ENCODE measurements at places on chromosomes 2 and 18.

DNA sequence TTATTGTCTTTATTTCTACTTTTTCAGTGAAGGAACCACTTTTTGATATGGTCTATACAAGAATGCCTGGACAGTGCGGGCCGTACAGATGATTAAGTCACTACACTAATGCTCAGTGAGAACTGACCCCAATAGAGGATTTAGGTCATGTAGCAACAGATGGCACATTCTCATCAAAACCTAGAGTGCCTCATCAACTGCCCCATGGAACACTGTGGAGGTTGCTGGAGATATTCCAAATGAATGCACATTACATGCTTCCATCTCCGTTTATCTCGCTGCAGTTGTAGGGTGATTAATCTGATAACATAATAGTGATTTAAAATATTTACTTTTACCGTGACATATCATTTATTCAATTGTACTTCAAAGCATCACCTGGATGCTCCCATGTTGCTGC lies 41.8 kb upstream of the COPS8 start:
- no peak for DNase-seq

- DNase-seq = no peak
Observed at GRCh38 chr2:13560322-13560721, 843.6 kb downstream of the TRIB2 start.

DNA sequence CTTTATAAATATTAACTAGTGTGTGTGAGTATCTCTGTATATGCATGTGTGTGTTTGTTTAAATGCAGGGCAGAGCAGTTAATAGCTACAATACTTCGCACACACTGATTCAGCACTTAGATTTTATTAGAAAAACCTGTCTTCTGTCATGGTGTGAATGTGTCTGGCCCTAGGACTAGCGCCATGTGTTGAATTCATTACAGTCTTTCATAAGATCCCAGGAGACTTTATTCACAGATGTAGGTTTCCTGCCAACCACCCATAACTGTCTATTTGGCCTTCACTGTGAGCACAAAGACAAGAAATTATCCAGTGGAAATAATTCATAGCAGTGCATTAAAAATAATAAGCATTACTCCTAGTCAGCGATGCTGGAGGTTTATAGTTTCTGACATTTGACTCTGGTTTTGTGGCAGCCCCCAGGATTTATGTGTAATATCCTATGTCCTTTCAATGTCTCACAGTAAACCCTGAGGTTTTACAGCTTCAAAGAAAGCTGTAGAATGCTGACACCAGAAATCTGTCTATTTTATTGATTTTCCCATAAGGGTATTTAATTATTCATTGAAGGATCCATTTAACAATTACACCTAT lies 93.9 kb downstream of the ZNF804A start:
- DNase-seq = peak; percentile 96

DNA sequence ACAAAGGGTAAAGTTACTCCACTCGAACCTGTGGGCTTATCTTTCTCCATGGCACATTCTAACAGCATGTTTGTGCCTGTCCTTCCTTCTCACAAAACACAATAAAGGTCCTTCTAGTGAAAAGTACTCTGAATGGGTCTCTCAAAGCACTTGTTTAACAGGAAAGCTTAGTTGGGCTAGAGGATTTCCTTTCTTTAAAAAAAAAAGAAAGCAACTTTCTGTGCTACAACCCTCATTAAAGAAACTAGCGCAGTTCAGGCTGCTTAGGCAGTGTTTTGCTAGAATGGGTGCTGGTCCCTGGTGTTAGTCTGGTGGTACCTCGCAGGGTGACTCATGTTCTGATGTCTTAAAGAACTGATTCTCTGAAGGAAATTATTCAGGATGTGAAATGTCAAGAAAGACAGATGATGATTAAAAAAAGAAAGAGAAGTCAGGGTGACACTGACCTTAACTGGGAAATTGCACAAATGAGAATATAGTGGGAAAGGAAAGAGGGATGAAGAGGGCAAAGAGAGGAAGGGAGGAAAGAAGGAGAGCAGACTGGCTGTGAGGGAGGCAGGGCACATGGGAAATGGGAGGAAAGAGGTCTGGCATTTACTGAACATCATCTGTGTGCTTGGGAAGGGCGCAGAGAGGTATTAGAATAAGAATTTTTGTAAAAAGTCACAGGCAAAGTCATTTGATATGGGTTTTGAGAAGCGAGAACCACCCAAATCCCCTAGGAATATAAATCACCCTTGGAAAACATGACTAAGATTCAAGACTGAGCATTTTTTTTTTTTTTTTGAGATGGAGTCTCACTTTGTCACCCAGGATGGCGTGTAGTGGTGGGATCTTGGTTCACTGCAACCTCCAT lies 74.9 kb downstream of the ATP8B1 start:
- DNase-seq = no peak

DNA sequence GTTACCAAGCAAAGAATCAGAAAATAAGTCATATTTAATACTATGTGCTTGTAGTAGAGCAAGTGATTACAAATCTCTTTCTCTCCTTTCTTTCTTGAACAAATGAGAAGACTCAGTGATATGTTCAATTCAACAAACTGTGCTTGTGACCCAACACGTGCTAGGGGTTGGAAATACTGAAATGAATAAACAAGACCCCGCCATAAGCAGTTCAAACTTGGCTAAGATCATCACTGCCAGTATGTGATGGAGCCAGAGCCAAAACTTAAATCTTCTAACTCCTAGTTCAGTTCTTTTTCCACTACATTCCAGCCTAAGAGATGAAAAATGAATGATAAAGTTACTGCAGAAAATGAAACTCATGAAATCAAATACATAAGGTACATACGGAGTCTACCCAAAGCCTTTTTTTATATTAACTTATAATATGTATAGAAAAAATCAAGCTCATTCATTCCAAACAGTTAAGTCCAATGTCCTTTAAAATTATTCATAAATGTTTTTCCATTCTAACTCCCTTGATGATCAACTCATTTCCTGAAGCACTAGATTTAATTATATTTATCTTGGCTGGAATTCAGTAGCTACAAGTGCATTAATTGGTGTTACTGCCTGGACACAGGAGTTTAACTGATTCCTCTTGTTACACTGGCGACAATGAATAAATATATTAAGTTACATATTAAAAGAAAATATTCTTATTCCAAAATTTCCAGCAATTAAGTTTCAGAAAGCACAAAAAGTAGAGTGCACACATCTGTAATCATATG lies 36.0 kb downstream of the GALNT3 start:
- no peak for DNase-seq

GRCh38 chr2:42812899-42813479 lies 20.6 kb upstream of the HAAO start:
- peak; percentile 43 for DNase-seq

- no peak for DNase-seq
Observed at GRCh38 chr2:37833423-37833822, 91.7 kb upstream of the RMDN2 start.

GRCh38 chr2:118371515-118371914 lies 283.2 kb downstream of the INSIG2 start:
- no peak for DNase-seq

- DNase-seq = no peak
Observed at GRCh38 chr2:69390001-69390400, 3.0 kb upstream of the GFPT1 start.

- DNase-seq = no peak
Observed at GRCh38 chr18:10727477-10727876, 201.7 kb downstream of the NAPG start.
